ENCODE measurements at places on chromosomes 2 and 18.

DNA sequence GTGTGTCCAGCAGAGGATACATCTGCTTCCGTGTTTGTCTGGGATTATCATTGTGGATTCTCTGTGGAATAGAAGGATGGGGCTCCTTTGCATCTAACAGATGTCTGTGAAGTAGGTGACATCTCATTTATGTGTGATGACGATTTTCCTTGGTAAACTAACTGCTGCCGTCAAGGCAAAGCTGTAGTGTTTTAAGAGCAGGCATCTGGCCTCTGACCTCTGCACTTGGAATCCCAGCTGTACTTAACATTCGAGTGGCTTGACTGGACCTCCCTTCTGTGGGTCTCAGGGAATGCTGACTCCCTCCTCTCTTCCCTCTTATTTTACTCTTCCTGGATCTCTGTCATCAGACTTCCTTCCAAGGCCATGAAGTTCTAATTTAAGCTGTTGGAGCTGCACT, 56.4 kb downstream of the DCDC2C start:
- no peak for DNase-seq

- no peak for DNase-seq
Measured at GRCh38 chr2:96325041-96325883, at the start of gene ITPRIPL1. Gene ITPRIPL1 (plus strand): TSS chr2:96325317. CDS start chr2:96325840, 523 bp downstream.

GRCh38 chr2:205189301-205189700, 493.0 kb upstream of the NRP2 start:
- no peak for DNase-seq

- DNase-seq: no peak
Measured at GRCh38 chr2:152175012-152175367, 573 bp downstream of the STAM2 start.

- peak; percentile 90 for DNase-seq
Measured at GRCh38 chr2:72367530-72368225, 220.0 kb upstream of the CYP26B1 start.

GRCh38 chr2:62149708-62150107, 46.2 kb upstream of the B3GNT2 start:
- DNase-seq: peak; percentile 32

- DNase-seq: no peak
Measured at GRCh38 chr18:11316546-11316945, 167.2 kb upstream of the PIEZO2 start.

DNA sequence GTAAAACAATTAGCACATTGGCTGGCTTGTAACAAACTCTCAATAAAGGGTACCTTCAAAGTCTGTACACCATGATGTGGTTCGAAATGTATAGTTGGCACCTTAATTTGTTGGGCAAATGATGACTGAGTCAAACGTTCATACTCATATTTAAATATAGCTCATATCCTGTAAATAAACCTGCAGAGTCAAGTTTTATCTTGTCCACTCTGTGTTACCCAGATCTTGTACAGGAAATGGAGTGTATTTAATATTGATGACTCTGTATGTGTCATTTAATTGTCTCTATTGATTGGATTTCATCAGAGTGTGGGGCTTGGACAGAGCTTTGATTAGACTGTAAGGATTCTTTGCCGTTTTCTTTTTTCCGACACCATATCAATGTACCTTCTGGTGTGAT, 805.6 kb upstream of the ZEB2 start:
- DNase-seq: no peak

DNA sequence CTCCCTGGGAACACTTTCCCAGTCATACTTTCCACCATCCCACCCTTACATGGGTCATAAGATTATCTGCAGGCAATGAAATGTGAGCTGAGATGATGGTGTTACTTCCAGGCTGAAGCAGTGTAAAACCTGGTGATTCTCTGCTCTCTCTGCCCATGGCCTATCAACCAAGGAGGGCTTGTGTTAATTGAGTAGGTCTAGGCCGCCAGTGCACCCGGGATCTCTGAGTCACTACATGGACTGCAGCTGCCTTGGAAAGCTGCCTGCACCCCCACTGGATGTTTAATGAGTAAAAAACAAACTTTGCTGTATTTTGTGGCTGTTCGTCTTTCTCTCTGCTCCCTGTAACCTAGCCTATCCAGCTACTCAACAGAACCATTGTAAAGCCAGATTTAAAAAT, 451.7 kb upstream of the SMIM21 start:
- peak; percentile 7 for DNase-seq

DNA sequence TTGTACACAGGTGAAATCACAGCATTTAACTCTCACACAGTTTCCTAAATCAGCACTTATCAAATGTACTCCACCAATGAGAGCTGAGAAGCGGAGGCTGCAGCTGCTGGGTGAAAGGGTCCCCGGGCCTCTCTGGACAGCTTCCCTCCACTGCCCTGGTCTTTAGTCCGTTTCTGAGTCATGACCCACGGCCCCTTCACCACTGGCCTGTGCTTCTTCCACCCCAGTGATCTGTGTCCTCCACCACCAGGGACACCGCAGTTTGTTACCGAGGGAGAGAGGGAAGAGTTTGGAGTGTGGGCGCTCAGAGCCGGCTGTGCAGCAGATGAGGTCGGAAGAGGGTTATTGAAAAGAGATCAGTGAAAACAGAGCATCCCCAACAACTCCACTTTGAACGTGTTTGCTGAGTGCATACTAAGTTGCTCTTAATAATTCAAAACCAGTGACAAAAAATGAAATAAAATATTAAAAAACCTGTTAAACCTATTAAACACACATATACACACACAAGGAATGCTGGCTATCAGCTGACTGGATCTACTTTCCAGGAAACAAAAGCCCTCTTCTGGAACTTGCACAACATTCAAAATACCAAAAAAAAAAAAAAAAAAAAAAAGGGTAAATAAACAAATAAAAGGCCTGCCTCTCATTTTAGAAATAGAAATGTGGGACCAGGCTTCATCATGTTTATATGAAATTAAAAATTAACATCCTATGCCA, 54.1 kb downstream of the PXDN start:
- no peak for DNase-seq

DNA sequence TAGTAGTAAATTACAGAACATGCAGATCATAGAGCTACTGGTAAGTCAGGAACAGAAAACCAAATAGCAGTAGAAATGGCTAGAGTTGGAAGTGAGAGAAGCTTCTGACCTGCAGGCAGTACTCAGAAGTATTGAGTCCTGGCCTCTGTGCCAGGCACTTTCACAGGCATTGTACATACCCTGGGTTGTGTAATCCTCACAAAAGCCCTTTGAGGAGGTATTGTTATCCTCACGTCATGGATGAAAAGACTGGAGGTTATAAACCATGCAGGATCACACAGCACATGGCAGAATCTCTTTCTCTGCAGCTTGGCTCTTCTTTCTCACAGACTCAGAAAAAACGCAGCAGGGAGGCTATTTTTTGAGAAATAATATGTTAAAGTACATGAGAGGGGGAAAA, 789.3 kb upstream of the FAM98A start:
- DNase-seq: peak; percentile 12

DNA sequence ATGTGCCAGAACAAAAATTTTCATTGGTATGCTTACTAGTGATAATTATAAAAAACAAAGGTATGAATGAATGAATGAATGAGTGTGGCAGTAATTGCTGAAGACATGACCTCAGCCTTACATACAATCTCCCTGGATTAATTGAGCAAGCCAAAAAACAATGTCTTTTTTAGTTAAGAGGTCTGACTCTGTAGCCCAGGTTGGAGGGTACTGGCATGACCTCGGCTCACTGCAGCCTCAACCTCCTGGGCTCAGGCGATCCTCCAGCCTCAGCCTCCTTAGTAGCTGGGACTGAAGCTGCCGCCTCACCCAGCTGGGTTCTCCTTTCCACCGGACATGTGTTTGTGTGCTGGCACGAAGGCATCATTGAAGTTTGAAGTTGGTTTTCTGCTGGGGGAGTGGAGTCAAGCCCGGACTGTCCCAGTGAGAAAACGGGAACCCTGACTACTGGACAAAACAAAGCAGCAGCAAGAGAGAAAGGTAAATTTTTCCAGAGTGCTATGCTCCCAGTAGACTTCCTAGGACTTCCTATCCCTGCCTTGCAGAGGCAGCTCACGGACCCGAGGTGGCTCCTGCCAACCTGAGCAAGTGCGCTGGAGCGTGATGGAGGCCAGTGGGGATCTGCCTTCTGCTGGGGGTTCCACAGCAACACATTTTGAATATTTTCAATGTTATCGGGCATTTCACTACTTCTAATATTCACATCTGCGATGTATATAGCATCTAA, 6.4 kb upstream of the IMP4 start:
- DNase-seq: no peak

GRCh38 chr2:45074713-45075112, 65.5 kb upstream of the SIX2 start:
- no peak for DNase-seq

DNA sequence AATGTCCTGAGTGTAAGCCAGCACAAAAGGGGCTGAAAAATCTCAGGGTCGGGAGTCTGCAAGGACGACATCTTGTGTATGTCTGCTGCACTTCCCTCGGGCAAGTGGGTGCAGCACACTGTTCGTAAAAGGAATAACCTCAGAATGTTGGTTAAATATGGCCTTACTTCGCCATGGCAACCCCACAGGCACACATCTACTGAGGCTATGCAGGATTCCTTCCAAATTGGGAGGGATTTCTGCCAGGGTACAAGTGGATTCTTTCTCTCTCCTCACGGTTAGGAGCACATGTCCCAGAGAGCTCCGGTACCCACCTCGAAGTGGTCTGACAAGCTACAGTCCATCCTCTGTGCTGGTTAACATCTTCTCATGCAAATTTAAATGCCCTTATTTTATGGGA, 277.7 kb upstream of the PXDN start:
- DNase-seq: no peak

DNA sequence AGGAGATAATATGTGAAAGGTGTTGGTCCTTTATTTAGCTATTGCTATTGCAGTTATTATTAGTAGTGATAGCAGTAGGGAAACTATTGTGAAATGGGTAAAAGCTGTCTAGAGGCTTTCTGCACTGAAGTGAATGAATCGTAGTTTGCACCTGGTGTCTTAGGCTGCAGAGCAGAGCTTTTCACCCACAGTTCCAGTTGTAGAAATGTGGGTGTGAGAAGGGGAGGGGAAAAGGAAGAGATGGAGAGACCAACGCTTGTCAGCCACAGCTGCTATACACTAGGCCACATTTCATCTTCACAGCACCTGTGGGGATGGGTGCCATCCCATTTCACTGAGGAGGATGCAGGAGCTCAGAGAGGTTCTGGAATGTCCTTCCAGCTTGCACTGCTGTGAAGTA, 50.0 kb downstream of the TRPM8 start:
- DNase-seq: no peak

DNA sequence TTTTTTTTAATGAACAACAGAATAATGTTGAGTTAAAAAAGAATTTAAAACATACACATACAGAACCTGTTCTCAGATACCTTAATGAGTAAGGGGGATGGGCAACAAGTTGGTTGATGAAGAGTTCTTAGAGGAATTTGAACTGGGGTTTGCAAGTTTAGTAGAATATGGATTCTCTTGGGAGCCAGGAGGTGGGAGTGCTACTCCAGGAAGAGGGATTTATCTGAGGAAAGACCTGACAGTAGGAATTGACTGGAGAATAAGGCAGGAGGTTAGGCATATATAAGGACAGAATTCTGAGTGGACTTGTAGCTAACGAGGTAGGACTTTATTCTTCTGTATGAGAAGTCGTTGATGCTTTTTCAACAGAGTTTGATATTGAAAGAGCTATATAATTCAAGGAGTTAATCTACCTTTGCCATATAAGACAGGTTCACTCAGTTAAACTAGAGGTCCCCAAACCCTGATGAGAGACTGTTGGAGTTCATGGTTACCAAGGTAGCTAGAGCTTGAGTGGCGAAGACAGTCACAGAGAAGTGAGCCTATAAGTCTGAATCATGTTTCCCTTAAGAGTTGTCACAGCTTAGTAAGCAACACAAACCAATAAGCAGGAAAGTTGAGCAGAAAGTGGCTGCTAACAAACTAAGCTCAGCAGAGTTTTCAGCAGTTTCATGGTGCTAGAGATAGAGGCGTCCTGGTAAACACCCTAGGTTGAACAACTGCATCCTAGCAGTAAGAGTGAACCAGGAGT, 88.2 kb downstream of the NCOA1 start:
- no peak for DNase-seq

GRCh38 chr2:6957910-6958615, 40.9 kb downstream of the RNF144A start:
- no peak for DNase-seq

GRCh38 chr2:217642944-217643343, 359.9 kb downstream of the TNS1 start:
- no peak for DNase-seq

DNA sequence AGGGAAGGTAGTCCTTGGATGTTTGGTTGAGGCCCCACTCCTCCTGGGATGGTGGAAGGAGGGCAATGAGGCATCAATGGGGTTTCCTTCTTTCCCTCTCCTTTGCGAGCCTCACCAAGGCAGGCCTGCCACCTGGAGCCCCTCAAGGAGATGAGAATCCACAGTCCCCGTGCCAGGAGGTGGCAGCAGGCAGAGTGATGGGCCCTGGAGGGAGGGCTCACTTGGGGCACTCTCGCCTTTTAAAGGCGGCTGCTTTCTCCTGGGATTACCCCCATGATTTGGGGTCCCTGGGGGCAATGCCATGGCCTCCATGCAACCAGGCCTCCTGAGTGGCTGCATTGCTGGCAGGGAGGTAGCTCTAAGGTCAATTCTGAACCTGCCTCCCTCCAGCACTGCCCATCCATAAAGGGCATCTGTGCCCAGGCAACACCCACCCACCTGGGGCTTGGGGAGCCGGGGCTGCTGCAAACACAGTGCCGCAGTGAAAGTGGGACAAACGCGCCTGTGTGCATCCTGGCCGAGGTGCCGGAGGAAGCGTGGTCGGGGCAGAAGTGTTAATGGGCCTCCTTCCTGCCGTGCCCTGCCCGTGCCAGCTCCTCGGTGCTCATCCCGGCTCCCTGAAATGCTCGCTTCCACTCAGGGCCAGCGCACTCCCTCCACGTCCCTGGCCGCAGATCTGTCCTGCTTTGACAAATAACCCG, 55.9 kb downstream of the ZFP36L2 start:
- no peak for DNase-seq

GRCh38 chr2:239721531-239721930, 303.6 kb downstream of the NDUFA10 start:
- no peak for DNase-seq

DNA sequence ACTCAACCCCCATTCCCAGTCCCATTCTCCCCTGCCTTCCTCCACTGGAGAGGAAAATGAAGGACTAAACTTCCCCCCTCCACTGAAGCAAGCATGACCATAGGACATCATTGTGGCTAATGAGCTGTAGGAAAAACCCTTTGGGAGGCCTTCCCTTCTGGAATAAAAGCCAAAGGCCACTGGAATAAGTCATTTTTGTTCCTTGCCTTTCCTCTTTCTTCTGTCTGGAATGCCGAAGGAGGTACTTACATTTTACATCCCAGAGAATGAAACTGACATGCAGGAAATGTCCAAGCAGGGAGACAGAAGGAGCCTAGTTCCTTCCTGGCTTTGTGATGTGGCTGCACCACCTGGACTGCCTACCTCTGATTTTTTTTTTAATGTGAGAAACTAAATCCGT, 9.1 kb upstream of the PTPRM start:
- no peak for DNase-seq

DNA sequence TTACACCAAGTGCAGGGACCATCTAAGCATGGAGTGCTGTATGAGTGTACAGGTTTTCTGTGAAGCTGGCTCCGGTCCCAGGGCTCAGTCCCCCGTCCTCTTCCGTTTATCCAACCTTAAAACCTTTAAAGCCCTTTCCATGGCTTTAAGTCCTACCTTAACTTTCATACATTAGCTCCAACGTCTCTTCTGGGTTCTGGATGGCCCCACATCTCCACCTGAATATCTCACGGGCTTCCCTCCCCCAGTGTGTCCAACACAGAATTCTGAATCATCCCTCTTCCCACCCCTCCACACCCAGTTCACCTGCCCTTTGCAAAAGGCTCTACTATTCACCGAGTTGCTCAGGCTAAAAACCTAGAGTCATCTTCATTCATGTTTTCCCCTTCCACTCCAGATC, 12.8 kb downstream of the ARHGAP25 start:
- DNase-seq: no peak
